ENCODE measurements at places on chromosomes 2 and 18. TPM values are rescaled to one million over a fixed set of nuclear protein-coding genes. Genes with fewer than 3 reads are reported as not detected.

The CDKL4 gene
- total RNA-seq: 2.0 TPM

DNA sequence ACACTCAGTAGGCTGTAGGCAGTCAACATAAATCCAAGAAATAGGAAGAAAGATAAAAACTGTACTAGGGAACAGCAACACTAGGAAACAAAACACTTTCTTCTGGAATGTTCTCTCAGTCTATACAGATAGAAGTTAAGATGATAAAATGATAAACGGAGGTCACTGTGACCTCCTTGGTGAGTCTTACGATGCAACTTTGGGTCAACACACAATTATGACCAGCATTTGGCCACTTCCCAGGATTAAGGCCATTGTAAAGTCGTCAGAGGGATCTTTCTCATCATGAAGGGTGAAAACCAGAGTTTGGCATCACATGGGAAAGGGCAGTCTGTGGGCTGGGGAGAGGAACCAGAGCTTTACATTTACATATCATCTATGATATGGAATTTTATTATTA, 33.4 kb downstream of the LAMA3 start:
- DNase-seq: no peak

The TNS1 gene
- total RNA-seq: 7.7 TPM

DNA sequence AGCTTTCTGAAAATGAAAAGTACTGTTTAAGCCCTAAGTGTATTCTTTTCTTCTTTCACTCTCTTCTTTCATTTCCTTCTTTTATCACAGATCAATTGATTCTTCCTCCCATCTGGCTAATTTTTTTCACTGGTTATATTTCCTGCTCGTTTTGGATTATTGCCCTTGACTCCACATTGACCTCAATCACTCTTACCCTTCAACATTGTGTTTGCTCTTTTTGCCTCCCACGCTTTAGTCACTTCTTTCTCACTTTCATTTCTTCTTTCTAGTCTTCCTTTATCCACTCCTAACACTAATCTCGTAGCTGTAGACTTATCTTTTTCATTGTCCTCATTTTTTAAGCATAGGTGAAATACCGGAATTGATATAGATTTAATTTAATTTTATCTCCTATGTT, 320.3 kb upstream of the VRK2 start:
- DNase-seq: no peak

The TUBA3E gene
- total RNA-seq: not detected

DNA sequence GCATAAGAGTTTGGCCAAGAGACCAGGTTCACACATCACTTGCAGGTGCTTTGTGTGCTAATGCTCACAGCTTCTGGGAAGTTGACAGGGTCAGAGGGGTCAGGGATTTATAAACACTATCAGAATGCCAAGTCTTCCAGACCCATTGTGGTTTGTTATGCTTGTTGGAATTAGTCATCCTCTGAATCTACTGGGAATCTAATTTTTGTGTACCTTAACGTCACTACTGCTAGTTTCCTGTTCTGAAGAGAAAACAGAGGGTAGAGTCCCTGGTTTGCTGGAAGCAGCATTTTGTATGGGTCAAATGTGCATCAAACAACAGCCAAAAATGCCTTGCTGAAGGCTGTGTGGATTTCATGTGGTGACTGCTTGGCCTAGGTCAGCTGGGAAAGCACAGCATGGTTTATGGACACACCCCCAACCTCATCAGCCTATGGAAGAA, 33.3 kb downstream of the ANTXR1 start:
- no peak for DNase-seq

- no peak for DNase-seq
Measured at GRCh38 chr2:223612501-223612900, 10.3 kb upstream of the SCG2 start.

- no peak for DNase-seq
Measured at GRCh38 chr2:119788752-119789151, 29.0 kb downstream of the PTPN4 start.

The OTOS gene
- not detected for total RNA-seq

GRCh38 chr2:216700781-216701180, 5.4 kb upstream of the IGFBP5 start:
- no peak for DNase-seq

DNA sequence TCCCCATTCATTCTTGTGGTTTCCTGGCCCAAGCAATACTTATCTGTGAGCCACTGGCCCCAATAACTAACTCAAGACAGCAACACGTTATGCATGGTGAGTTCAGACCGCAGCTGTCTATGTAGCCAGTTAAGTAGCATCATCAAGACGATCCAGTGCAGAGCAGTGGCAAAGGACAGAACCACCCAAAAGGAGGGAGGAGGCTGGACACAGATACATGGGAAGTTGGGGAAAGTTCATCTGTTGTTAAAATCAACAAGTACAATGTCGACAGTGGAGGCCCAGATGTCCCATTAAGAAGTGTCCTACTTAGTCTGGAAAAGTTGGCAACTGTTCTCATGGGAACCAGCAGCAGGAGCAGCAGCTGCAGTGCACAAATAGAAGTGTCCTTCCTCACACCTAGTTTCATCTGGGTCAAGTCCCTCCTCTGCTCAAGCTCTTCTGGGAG, 106.9 kb upstream of the THOC1 start:
- DNase-seq: no peak

DNA sequence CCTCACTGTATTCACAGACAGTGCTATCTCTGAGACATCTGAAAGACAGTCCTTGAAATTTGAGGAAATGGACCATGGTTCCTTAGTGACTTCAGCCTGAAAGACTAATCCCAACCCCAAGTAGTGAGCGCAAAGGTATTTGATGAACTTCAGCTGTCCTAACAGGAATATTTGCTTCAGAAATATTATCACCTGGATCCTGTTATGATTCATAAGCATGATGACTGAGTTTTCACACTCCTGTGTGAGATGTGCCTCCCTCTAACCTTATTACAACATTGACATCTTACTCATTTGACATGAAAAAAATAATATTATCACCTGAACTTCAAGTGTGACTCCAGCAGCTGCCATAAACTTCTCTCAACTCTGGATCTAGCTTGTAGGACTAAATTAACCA, 11.6 kb upstream of the MRPL19 start:
- no peak for DNase-seq

DNA sequence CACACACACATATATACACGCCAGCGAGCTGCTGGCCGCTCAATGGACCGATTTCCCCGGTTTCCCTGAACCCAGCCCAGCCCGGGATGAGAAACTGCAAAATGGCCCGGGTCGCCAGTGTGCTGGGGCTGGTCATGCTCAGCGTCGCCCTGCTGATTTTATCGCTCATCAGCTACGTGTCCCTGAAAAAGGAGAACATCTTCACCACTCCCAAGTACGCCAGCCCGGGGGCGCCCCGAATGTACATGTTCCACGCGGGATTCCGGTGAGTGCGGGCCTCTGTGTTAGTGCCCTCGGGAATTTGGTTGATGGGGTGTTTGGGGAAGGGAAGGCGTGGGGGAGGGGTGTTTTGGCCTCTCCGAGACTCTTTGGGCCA, 392 bp downstream of the ST8SIA3 start:
- peak; percentile 24 for DNase-seq

DNA sequence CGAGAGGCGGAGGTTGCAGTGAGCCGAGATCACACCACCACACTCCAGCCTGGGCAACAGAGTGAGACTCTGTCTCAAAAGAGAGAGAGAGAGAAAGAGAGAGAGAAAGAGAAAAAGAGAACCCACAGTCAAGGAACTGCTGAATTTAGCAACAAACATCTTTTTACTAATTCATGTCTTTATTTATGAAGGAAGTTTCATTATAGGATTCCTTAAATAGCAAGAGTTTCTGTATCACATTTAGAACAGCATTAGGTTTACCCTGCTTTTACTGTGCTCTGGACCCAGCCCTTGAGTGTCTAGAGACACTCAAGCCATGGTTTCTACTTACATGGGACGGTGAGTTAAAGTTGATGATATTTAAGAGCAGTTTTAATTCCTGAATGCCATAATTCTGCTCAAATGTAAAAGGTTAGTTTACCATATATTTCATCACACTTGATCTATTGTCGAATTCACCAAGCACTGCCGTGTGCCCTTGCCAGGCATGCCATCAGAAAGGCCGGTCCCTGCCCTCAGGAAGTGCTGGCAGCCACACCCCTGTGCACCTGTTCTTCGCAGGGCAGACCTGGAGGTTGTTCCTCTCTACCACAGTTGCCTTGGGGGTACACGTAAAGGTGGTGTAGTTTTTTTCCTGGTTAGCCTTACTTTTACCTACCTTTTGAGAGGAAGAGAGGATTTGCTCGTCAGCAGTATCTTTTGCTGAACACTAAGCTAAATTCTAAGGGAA, 153.3 kb downstream of the LDLRAD4 start:
- no peak for DNase-seq

The GEN1 gene
- total RNA-seq: 21.7 TPM

GRCh38 chr2:178934571-178934970, 115.4 kb downstream of the CCDC141 start:
- no peak for DNase-seq

The ELOA2 gene
- total RNA-seq: not detected

The EFR3B gene
- 22.1 TPM for total RNA-seq

DNA sequence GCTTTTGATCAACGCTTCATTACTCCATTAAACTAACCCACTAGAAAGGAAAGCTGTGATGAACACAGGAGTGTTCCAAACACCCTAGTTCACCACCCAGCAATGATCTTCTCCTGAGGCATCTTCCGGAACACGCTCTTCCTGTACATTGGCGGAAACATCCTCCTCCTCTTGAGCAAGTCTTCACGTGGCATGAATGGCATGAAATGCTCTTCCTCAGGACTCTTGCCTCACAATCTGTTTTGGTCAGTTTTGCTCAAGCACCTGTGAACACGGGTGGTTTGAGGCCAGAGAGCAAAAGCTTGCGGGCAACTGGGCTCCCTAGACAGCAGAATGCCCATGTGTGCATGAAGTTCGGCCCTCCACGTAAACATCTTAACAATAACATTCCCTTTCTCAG, 734.2 kb upstream of the SALL3 start:
- no peak for DNase-seq

DNA sequence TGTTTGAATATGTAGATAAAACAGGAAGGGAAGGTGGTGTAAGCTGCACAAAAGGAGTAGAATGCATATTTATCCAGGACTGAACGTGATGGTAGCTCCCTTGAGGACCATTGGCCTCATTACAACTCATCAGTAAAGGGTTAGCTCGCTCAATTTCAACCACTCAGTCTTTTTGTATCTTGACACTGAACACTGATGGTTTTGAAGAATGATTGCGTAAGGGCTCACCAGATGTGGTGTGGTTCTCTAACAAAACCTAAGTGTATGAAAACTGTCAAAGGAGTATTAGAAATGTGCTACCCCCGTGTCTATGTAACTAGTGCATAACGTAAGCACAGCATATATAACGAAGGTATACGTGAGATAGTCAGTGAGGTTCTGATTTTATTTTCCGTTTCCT, 272.4 kb upstream of the THSD7B start:
- no peak for DNase-seq

DNA sequence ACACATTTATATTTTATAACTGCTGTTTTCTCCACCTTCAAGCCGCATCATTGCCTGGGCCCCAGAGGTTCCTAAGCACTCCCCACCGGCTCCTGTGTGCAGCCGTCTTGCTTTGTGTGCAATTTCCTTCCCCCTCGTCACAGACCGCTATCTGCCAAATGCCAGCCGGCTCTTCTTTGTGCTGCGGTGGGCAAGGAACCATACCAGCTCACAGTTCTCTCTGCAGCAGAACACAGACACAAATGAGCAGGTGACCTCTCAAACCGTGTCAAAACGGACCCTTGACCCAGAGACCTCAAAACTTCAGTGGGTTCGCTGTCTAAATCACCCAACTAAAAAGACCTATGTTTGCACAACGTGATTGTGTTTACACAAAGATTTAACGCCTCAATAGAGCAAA, 58.2 kb downstream of the KLF7 start:
- no peak for DNase-seq

The C18orf32 gene
- total RNA-seq: 55.6 TPM
